RWPE1 (cell line): ENCODE measurements at places on chromosomes 4 and X.

DNA sequence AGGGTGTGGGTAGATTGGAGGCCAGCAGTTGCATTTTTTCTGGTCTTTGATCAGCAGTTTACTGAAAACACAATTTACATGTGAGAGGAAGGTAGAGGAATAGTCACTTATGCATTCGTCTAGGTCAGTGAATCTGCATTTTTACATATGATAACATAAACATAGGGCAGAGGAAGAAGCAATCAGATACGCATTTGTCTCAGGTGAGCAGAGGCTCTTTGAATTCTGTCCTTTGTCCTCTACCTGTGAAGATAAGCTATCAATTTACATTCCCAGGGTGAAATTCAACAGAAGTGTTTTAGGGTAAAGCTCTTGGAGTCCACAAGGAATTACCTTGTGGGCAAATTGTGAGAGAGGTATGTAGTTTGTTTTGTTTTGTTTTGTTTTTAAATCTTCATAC is 306.5 kb downstream of the MAGEB5 start:
- no peak for DNase-seq

DNA sequence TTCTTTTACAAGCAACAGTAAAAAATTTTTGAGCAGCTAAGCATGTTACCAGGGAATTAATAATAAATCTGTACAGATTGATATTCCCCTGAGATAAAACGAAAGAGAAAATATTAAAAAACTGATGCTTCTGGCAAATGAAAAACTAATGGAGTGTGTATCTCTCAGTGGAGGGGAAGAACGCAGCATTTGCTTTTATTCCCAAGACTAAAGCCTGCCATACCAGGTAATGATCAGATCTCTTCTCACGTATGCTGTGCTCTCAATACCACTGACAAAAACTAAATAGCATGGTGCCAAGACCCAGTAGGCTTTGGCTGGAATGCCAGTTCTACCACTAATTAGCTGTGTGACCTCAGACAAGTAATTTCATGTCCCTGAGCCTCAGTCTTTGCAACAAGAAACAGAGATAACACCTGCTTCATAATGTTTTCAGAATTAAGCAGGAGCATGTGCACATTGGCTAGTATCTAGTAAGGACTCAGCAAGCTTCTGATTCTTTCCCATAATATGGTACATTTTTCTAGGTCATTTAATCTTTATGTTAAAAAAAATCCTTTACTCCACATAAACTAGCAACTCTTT is 179.6 kb downstream of the CENPC start:
- no peak for DNase-seq

DNA sequence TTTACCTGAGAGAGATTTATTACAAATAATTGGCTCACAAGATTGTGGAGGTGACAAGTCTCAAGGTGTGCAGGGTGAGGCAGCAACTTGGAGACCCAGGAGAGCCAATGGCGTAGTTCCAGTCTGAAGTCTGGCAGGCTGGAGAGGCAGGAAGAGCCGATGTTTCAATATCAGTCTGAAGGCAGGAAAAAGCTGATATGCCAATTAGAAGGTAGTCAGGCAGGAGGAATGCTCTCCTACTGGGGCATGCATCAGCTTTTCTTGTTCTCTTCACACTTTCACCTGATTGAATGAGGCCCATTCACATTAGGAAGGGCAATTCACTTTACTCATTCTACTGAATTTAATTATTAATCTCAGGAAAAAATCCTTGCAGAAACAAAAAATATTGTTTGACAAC is 1351.7 kb upstream of the ADGRL3 start:
- DNase-seq: no peak

- DNase-seq: peak; percentile 4
Measured at GRCh38 chr4:155005395-155006090, 202.9 kb upstream of the NPY2R start.

- DNase-seq: no peak
Measured at GRCh38 chr4:171594293-171594692, 218.9 kb upstream of the GALNTL6 start.

GRCh38 chrX:140507982-140508305 is 3.1 kb upstream of the SOX3 start:
- no peak for DNase-seq

DNA sequence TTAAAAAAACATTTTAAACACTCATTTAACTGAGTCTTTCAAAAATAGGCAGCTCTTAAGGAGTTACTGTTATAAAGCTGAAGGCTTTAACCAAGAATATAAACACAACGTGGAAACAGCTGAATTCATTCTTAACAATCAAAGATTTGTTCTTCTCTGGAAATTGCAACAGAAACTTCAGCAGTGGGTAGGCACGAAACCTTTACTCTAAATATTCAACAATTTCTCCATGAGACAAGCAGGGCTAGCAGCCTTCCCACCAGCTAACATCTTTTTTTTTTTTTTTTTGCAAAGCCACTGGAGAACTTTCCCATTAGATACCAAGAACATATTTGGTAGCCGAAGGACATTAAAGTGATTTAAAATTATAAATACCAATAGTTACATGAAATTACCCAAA is 78.2 kb upstream of the PRSS48 start:
- DNase-seq: no peak

DNA sequence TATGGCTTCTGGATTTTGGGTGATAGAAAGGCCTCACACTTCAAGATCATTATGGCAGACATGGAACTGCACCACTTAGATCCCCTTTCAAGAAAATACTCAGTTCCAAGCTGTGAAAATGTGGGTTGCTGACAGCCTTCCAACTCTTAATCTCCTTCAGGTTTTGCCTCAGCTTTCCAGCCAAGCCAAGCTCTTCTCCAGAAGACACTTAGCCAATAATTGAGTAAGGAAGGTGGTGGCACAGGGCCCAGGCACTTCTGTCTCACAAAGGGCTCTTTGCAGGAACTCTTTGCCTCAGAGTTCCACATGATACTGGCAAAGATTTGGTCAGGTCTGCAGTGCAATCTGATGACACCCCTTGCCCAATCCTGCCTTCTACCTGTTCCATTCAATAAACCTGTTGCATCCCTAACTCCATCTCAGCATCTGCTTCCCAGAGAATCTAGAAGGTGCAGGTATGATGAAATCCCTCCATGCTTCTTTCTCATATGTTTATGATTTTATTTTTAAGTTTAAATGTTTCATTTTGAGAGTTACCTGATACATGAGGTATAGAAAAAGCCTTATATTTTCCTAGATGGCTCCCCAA is 30.6 kb downstream of the ANXA5 start:
- DNase-seq: no peak

GRCh38 chr4:19047279-19047880 is 1025.8 kb upstream of the LCORL start:
- no peak for DNase-seq

DNA sequence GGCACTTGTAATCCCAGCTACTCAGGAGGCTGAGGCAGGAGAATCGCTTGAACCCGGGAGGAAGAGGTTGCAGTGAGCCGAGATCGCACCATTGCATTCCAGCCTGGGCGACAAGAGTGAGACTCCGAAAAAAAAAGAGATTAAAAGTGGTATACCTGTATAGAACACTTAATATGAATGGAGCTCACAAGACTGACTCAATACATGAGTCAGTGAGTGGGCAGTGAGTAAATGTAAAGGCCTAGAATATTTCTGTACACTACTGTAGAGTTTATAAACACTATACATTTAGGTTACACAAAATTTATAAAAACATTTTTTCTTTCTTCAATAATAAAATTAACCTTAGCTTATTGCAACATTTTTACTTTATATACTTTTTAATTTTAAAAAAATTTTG is 93.8 kb downstream of the CENPC start:
- DNase-seq: peak; percentile 57

DNA sequence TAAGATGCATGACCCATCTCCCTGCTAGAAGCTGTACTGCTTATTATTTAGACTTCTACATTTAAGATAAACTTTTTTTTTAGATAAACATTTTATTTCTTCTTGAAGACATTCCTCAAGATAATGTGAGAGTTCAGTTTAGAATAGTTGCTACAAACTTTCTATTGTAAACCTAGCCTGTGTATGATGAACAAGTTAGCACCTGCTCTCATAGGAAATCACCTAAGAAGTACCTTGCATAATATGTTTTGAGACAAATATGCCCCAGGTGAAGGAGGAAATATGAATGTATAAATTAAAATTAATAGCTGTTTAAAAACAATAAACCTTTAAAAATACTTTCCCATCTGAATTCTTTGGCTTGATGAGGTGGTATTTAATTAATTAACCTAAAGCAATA is 35.6 kb downstream of the RASGEF1B start:
- no peak for DNase-seq

GRCh38 chr4:138706201-138706600 is 309.4 kb upstream of the NOCT start:
- no peak for DNase-seq

- no peak for DNase-seq
Measured at GRCh38 chr4:123777373-123777772, 380.8 kb downstream of the SPRY1 start.

DNA sequence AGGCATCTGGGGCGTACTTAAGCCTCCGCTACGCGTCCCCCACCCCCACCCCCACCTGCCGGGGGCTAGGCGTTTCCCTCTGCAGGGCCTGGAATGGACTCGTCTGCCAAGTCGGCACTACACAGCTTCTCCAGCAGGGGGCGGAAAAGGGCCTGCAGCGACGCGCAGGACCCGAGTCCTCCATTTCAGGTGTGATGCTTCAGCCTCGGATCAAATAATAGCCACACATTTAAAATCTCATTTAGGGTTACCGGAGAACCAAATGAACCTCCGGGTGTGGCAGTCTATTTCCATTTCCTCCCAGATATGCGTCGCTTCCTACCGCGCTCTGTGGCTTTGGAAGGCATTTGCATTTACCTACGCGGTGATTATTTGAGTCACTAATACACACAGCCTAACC is 2.9 kb downstream of the PAK3 start:
- DNase-seq: no peak

GRCh38 chr4:19399001-19399400 is 852.7 kb upstream of the SLIT2 start:
- DNase-seq: peak; percentile 4

GRCh38 chr4:92520563-92520962 is 216.8 kb downstream of the GRID2 start:
- DNase-seq: no peak

GRCh38 chr4:55612341-55612740 is 20.3 kb upstream of the PDCL2 start:
- DNase-seq: no peak

GRCh38 chr4:183035726-183036415 is 63.2 kb upstream of the WWC2 start:
- no peak for DNase-seq

GRCh38 chrX:150362599-150363481 is at the start of gene MAMLD1:
Gene MAMLD1, plus strand, starts transcription at chrX:150363317. Its CDS starts 82,200 bp downstream, at chrX:150445517.
- peak; percentile 50 for DNase-seq

DNA sequence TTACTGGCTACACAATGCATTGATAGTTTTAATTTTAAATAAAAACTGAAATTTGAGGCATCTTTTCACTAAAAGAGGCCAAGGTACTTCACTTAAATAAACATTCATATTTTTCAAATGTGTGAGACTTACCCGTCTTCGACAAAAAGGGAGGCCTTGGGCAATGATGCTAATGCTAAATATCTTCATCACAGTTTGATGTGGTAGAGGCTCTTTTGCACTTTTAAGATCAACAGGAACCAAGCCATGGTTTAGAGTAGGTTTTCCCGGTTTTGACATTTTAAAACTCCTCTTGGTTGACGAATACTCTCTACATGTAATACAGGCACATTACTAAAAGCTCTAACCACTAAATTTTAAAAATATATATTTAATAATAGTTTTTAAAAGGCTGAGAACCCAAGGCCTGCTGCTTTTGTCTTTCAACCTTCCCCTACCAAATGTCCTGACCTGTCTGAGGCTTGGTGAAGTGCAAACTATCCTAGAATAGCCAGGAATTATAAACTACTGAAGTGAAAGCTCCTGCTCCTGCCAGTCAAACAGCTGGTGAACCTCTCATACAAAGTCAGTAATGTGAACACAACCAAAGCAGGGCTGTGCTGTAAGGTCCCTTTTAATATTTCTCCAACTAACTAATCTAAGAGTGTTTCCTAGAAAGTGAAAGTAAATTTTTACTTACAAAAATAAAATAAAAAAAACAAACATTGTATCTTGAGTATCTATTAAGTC is 153.7 kb downstream of the FBXW7 start:
- no peak for DNase-seq

GRCh38 chrX:123878252-123878721 is 18.4 kb downstream of the XIAP start:
- no peak for DNase-seq

- no peak for DNase-seq
Measured at GRCh38 chr4:3316146-3316545, 23.3 kb downstream of the RGS12 start.

DNA sequence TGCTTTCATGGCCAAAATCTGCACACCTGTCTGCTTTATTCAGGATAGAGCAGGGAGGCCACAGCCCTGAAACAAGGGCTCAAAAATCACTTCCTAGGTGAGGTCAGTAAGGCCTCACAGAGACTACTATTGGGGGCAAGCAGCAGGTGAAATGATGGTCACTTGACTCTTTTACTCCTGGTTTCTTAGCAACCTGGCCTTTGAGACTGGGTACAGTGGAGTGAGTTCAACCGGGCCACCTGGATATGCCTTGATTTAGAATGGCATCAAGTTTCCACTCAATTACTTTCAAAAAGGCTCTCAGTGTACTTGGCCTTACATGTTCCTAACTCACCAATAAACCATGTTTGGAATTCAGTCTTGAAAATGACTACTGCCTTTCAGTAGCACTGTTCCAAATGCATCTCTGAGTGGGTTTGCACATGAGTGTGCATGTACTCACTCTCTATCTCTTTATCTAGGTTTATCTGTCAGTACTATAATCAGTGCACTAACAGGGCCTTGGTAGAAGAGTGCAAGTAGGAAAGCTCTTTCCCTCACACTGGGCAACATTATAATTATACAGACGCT is 388.2 kb downstream of the OPHN1 start:
- no peak for DNase-seq

DNA sequence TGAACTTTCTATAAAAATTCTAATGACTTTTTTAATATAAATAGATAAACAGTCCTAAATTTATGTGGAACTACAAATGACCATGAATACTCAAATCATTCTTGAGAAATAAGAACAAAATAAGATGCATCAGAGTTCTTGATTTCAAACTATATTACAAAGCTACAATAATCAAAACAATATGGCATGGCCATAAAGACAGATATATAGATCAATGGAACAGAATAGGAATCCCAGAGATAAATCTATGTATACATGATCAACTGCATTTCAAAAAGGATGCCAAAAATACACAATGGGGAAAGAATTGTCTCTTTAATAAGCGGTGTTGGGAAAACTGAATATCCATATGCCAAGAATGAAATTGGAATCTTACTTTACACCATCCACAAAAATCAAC is 98.4 kb upstream of the IL15 start:
- no peak for DNase-seq

DNA sequence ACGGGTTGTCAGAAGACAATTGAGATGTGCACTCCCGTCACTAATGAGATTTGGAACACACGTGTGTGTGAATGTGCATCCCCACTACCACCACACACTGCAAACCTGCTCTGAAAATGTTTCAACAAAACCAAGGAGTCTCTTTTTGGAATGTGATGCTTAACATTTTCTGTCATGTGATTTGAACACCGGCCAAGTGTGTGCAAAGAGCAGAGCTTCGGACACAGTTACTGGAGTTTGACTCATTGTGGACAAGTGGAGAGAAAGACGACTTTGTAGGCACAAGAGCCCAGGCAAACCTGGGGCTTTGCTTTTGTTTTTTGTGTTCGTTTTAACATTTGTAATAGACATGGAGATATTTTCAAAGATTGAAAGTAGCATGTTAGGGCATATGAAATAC is 49.2 kb downstream of the CCKAR start:
- no peak for DNase-seq

- no peak for DNase-seq
Measured at GRCh38 chr4:165963621-165964020, 90.6 kb downstream of the TLL1 start.
